NCI-H1436 treated with DMSO at 0.1 percent for 48 hours (cell line): ENCODE measurements at places on chromosomes 2 and 18.

- DNase-seq: no peak
Observed at GRCh38 chr2:217199255-217199630, 339.4 kb upstream of the TNP1 start.

GRCh38 chr2:95266781-95267430, 7.3 kb upstream of the PROM2 start:
- no peak for DNase-seq

- DNase-seq: no peak
Observed at GRCh38 chr2:189837326-189837725, 53.1 kb downstream of the PMS1 start.

GRCh38 chr2:20551260-20551944, 99.5 kb downstream of the HS1BP3 start:
- no peak for DNase-seq

GRCh38 chr2:24783641-24784040, 9.6 kb downstream of the PTRHD1 start:
- no peak for DNase-seq
